ENCODE measurements at places on chromosomes 7 and 10. TPM values are rescaled to one million over a fixed set of nuclear protein-coding genes. Genes with fewer than 3 reads are reported as not detected.

- no peaks in the 10 kb centered on the region for H3K4me1 ChIP-seq
- no peak overlapping the region for H3K4me3 ChIP-seq
- H3K36me3 ChIP-seq: no peaks in the 10 kb centered on the region
- no peak for DNase-seq
- no peak overlapping the region for H3K27ac ChIP-seq
Observed at GRCh38 chr7:158997471-158997870, 141.1 kb downstream of the DYNC2I1 start.

- DNase-seq: no peak
- no peaks in the 10 kb centered on the region for H3K27me3 ChIP-seq
- H3K4me1 ChIP-seq: peaks cover 16% of the 10 kb centered on the region
- H3K4me3 ChIP-seq: no peak overlapping the region
Observed at GRCh38 chr10:89503151-89503550, 32.2 kb downstream of the SLC16A12 start.

- no peak overlapping the region for H3K27ac ChIP-seq
- H3K36me3 ChIP-seq: no peaks in the 10 kb centered on the region
- H3K4me1 ChIP-seq: peaks cover 6% of the 10 kb centered on the region
- DNase-seq: no peak
Observed at GRCh38 chr10:4693967-4694366, 132.0 kb upstream of the AKR1E2 start.

DNA sequence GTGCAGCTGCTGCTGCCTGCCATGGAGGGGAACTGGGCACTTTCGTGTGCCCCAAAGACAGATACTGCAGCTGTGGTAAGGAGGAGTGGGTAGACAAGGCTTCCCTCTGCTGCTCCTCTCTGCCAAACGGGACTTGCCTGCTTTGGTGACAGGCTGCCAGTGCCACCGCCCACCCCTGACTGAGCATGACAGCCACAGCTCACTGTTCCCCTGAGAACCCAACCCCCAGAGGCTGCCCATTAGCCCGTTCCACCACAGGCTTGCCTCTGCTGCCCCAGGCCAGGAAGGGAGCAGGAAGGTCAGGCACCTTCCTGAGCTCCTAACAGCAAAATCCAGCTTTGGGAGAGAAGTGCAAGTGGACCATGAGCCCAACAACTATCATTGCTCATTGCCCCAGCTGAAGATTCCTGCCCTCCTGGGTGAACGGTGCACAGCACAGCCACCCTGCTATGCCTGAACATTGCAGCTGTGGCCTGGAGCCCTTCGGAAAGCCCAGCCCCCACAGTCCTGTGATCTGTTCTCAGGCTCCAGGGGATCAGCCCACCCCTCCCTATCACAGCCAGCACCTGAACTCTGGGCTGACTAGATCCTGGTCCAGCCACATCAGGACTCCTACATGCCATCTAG, 58.7 kb upstream of the ANTXRL start:
- H3K4me3 ChIP-seq: no peak overlapping the region
- peak; percentile 1 for DNase-seq
- H3K27me3 ChIP-seq: no peaks in the 10 kb centered on the region
- no peaks in the 10 kb centered on the region for H3K4me1 ChIP-seq

- H3K27me3 ChIP-seq: peaks cover 4% of the 10 kb centered on the region
- H3K36me3 ChIP-seq: no peaks in the 10 kb centered on the region
- no peak overlapping the region for H3K4me3 ChIP-seq
- no peak for DNase-seq
Observed at GRCh38 chr10:121536310-121536913, 61.8 kb downstream of the FGFR2 start.

GRCh38 chr10:95889830-95890229, 17.9 kb upstream of the CC2D2B start:
- no peak overlapping the region for H3K4me3 ChIP-seq
- no peak for DNase-seq
- H3K27me3 ChIP-seq: no peaks in the 10 kb centered on the region
- no peak overlapping the region for H3K27ac ChIP-seq

DNA sequence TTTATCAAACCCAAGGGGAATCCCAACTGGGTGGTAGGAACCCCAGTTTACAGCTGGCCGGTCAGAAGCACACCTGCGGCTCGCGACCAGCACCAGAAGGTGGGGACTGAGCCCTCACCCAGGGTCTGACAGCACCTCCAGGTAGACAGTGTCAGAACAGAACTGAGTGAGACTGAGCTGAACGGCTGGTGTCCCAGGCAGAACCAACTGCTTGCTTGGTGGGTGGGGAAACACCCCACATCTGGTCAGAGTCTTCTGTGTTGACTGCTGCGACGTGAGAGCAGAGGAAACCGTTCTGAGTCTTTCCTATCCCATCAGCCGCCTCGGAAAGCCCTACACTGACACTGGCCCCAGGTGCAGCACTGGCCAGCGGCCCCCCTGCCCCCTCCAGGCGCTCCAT, 160.7 kb downstream of the MAD1L1 start:
- H3K4me1 ChIP-seq: no peaks in the 10 kb centered on the region
- no peak overlapping the region for H3K4me3 ChIP-seq
- no peak overlapping the region for H3K27ac ChIP-seq

DNA sequence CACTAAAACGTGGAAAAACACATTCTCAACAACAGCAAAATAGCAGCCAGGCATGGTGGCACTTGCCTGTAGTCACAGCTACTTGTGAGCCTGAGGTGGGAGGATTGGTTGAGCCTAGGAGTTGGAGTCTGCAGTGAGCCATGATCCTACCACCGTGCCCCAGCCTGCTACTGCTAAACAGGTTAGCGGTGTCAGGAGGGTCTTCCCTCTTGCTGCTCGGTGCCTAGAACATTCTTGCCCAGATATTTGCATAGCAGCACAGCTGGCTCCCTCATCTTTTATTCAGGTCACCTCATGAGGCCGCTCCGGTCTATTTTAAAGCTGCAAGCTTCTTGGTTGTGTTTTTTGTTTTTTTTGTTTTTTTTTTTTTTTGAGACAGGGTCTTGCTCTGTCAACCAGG, 2.9 kb upstream of the RABGEF1 start:
- no peaks in the 10 kb centered on the region for H3K27me3 ChIP-seq
- H3K4me3 ChIP-seq: no peak overlapping the region
- H3K27ac ChIP-seq: no peak overlapping the region
- H3K36me3 ChIP-seq: no peaks in the 10 kb centered on the region

DNA sequence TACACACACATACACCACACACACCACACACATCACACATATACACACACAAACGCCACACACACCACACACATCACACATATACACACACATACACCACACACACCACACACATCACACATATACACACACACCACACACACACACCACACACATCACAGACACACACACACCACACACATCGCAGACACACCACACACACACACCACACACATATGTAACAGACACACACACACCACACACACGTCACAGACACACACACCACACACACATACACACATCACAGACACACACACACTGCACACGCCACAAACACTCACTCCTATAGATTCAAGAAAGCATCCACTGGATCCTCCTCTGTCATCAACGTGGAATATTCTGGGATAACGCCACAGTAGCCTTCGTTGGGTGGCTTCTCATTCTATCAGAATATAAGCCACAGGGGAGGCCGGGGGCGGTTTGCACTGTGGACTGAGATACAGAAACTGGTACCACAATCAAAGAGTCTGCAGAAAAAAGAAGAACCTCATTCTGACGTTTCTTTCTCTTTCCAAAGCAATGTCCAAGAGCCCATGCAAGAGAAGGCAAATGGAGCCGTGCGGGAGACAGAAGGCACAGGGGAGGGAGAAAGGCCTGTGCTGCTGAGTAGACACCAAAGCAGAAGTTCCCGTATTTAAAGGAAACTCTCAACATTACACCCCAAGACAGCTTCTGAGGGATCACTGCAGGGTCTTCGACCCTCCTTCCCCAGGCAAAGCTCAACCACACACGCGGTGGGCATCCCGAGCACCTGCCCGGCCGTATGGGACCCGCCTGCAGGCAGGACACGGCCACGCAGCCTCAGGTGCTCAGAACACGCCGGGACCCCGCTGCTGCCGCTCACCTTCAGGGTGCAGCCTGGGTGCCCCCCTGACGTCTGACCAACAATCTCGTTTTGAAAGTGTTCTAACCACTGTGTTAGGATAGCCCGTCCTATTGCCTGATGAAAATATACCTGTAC, 321.2 kb downstream of the DNAJB6 start:
- H3K36me3 ChIP-seq: no peaks in the 10 kb centered on the region
- H3K4me3 ChIP-seq: no peak overlapping the region
- no peaks in the 10 kb centered on the region for H3K4me1 ChIP-seq
- peaks cover 27% of the 10 kb centered on the region for H3K27me3 ChIP-seq
- no peak for DNase-seq
- no peak overlapping the region for H3K27ac ChIP-seq

DNA sequence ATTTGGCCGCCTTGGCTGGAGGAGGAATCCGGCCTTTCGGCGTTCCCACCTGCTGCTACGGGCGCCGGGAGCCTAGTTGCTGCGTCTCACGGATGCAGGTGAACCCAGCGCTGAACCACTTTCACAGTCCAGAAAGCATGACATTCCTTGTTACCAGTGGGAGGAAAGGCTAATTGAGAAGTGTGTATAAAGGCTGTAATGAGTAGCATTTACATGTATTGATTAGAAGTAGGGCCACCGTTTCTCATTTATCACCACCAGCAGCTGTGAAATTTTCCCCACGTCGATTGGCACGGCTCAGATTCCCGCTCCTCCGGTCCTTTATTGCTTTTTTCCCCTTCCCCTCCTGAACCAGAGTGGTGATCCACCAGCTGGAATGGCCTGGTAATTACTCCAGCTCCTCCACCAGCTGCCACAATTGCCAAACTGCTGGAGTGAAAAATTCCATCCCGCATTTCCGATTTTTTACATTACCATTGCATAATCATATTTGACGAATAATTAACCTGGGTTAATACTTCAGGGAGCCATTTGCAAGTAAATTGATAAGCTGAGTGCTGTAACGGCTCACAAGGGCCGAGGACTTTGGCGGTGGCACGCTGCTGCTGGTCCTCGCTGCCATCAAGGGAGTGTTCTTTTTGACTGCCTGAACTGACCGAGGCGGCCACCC, 153.3 kb downstream of the POU6F2 start:
- no peaks in the 10 kb centered on the region for H3K36me3 ChIP-seq
- H3K4me1 ChIP-seq: no peaks in the 10 kb centered on the region
- DNase-seq: no peak
- H3K4me3 ChIP-seq: no peak overlapping the region

- no peaks in the 10 kb centered on the region for H3K27me3 ChIP-seq
- no peaks in the 10 kb centered on the region for H3K4me1 ChIP-seq
- no peak for DNase-seq
- no peaks in the 10 kb centered on the region for H3K36me3 ChIP-seq
- H3K4me3 ChIP-seq: no peak overlapping the region
- no peak overlapping the region for H3K27ac ChIP-seq
Observed at GRCh38 chr10:85946713-85947326, 419.8 kb downstream of the GRID1 start.

DNA sequence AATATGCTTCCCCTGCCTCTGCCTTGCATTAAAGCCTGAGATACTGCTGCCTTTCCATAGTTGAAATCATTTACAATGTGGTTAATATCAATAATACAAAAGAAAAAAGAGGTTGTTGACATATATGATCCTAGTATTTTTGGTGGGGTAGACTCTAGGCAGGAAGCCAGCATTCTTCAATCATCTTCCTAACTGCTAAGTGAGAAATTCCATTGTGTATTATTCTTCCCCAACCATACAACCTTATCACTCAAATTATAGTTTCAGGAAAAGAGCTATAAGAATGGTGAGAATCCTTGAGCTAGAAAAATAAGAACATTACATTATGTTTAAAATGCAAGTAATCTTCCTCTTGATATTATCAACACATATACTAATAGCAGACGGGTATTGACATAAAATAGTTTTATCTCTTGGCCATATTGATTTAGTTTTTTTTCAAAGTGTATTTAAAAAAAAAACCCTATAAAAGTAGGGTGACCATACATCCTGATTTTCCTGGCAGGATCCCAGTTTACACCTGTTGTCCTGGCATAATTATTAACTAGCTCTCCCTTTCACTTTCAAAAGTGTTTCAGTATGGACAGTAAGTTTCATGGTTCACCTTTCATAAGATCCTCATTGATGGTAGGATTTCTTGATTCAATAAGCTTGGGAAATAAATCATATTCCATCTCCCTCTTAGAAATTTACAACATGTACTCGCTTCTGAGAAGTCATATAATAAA, 33.4 kb upstream of the WASL start:
- no peak overlapping the region for H3K27ac ChIP-seq
- DNase-seq: no peak
- H3K27me3 ChIP-seq: no peaks in the 10 kb centered on the region
- no peaks in the 10 kb centered on the region for H3K36me3 ChIP-seq

DNA sequence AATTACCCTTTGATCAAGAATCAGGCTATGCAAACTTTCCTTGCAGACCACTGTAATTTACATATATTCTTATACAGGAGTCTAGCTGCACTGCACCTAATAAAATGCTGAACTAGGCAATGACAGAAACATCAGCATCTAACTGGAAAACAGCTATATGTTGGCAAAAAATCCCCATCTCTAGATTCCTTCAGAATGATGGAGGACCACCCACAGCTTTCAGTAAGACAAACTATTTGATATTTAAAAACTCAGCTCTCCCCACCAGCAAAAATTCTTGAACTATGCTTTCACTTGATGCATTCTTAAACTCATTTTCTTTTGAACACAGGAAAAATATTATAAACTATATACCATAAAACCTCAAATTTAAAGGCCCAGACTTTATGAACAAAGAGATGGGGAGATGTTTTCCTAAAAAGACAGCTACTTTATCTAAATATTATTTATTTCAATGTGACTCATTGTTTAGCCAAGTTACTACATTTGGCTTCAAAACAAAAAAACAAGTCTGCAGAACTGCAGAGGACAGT, 77.4 kb downstream of the SEMA3C start:
- no peak overlapping the region for H3K27ac ChIP-seq
- H3K36me3 ChIP-seq: no peaks in the 10 kb centered on the region
- DNase-seq: no peak

Gene TRPV5
- not detected for total RNA-seq

Gene APBB1IP
- total RNA-seq: 2.3 TPM

Gene CRTAC1
- total RNA-seq: 1.2 TPM

Gene MYL10
- total RNA-seq: not detected

Gene POP7
- 24.9 TPM for total RNA-seq

Gene CALHM1
- not detected for total RNA-seq

Gene CCZ1
- 43.2 TPM for total RNA-seq

All from heart right ventricle (tissue), 16 donors.